ENCODE measurements at places on chromosomes 5 and 9.

DNA sequence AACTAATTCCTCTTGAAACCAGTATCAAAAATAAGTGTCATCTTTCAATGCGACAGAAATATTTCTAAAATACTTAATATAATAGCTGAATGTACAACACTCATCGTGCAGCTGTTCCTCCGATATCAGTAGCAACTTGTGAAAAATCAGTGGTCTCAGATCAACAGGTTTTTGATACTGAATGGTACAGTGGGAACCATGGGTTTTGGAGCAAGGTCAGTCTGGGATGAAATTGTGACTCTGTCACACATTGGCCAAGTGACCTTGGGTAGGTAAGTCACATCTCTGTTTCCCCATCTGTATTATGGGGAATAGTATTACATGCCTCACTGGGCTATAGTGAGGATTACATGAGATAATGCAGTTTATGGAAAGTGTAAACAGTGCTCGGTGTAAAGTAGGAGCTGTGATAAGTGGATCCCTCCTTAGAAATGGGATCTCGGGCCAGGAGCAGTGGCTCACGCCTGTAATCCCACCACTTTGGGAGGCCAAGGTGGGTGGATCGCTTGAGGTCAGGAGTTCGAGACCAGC lies 17.3 kb downstream of the EXOSC2 start:
- H3K27me3 ChIP-seq = no peaks in the 10 kb centered on the region
- H3K4me3 ChIP-seq = no peak overlapping the region
- peaks cover 4% of the 10 kb centered on the region for H3K4me1 ChIP-seq
- no peak for DNase-seq
- H3K27ac ChIP-seq = no peak overlapping the region

DNA sequence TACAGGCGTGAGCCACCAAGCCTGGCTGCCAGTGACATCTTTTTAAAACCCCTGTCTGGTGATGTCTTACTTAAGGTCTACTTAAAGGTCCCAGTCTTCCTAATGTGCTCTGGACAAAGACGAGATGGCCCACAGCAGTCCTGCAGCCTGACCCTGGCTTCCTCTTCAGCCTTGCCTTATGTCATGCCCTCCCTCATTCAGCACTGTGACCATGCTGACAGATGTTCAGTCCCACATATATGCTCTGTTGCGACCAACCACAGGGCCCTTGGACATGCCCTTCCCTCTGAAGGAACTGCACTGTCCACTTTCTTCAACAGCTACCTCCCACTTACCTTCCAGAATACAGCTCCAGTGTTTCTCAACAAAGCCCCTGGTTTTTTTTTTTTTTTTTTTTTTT lies 172.8 kb upstream of the PANK3 start:
- H3K27me3 ChIP-seq = no peaks in the 10 kb centered on the region
- no peaks in the 10 kb centered on the region for H3K36me3 ChIP-seq
- H3K4me1 ChIP-seq = no peaks in the 10 kb centered on the region

DNA sequence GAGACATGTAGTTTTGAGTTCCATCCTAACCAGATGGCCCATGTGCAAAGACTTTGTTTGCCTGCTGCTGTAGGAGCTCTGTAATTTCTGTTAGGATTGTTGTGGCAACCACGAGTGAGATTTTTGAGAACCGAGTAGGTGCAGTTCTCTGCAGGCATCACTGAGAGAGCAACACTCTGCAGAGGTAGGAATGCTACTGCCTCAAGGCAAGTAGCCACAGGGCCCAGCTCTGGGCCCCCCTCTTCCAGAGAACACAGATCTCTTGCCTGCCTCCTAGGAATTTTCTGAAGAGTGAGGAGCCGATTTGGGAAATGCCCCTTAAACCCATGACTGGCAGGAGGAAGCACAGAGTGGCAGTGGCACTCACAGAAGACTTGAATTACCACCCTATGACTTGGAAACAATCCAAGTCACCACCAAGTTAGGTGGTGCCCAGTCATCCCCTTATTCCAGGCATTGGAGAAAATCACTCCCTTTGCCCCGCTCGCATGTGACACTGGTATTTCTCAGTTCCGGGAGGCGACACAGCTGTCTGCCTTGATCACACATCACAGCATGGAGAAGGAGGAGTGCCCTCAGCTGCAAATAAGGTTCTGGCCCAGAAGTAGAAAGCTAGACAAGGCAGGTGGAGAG lies 52.5 kb upstream of the SLC2A8 start:
- no peak overlapping the region for H3K27ac ChIP-seq
- H3K27me3 ChIP-seq = no peaks in the 10 kb centered on the region
- peak; percentile 28 for DNase-seq

GRCh38 chr5:34914671-34915138 lies 599 bp downstream of the RAD1 start:
- no peaks in the 10 kb centered on the region for H3K4me1 ChIP-seq
- no peaks in the 10 kb centered on the region for H3K27me3 ChIP-seq
- H3K27ac ChIP-seq = peak overlapping the region; percentile 97
- H3K4me3 ChIP-seq = peak overlapping the region; percentile 93

- H3K36me3 ChIP-seq = no peaks in the 10 kb centered on the region
- peak; percentile 75 for DNase-seq
- no peaks in the 10 kb centered on the region for H3K27me3 ChIP-seq
- no peak overlapping the region for H3K4me3 ChIP-seq
- no peaks in the 10 kb centered on the region for H3K4me1 ChIP-seq
These were observed 98.6 kb downstream of the FBXW11 start for GRCh38 chr5:171907725-171908343.

DNA sequence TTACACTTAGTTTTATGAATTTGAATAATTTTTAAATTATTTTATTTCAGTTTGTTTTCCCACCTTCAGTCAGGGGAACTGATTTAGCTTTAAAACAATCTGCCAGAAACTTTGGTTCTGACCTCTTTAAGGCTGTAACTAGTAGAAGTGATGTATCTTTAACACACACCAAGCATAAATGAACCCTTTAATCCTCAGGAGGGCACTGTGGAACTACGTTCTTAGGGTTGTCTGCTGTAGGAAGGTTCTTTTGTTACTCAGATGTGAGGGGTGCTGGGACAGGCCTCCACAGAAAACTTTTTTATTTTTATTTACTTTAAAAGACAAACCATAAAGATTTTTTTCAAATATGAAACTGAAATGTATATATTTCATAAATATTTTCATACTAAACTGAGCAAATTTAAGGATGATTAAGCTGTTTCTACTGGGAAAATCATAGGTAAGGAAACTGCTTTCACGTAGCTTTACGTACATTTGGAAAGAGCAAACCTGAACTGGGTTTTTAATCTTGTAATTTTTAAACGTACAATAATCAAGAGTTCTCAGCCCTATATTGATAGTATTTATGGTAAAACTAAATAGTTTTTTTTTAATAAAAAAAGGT lies 5.3 kb downstream of the KLF4 start:
- no peaks in the 10 kb centered on the region for H3K36me3 ChIP-seq
- H3K4me1 ChIP-seq = no peaks in the 10 kb centered on the region
- H3K4me3 ChIP-seq = no peak overlapping the region

DNA sequence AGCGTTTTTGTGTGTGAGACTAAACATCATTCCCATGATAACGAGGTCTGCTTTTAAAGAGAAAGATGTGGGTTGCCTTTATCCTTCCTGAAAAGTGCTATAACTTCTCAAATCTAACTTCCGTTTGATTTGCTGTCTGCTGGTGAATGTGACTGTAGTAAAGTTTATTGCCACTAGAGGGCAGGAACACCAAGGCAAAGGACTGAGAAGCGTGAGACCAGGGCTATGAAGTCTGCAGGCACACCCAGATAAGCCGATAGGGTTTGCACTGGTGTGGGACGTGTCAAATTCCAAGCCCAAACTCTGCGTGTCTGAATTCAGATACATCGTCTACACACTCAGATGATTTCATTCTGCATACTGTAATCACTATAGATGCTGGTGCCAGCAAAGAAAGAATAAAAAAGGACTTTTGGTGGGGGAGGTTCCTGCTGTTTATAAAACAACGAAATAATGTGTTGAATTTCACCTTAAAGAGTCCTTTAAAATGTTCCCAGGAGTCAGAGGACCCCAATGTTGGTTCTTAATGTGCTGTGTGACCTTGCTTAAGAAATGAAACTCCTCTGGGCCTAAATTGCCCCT lies 87.2 kb downstream of the PTTG1 start:
- H3K27me3 ChIP-seq = no peaks in the 10 kb centered on the region
- no peak overlapping the region for H3K4me3 ChIP-seq
- no peaks in the 10 kb centered on the region for H3K4me1 ChIP-seq
- no peak overlapping the region for H3K27ac ChIP-seq
- no peaks in the 10 kb centered on the region for H3K36me3 ChIP-seq
- peak; percentile 91 for DNase-seq

All from mesendoderm (in vitro differentiated cells).